Fibroblast of pulmonary artery (primary cell): ENCODE measurements at places on chromosomes 4 and X.

- DNase-seq: no peak
Measured at GRCh38 chr4:139767168-139767567, 101.5 kb downstream of the MGST2 start.

- peak; percentile 40 for DNase-seq
Measured at GRCh38 chr4:168304744-168305459, 13.7 kb downstream of the DDX60 start.

DNA sequence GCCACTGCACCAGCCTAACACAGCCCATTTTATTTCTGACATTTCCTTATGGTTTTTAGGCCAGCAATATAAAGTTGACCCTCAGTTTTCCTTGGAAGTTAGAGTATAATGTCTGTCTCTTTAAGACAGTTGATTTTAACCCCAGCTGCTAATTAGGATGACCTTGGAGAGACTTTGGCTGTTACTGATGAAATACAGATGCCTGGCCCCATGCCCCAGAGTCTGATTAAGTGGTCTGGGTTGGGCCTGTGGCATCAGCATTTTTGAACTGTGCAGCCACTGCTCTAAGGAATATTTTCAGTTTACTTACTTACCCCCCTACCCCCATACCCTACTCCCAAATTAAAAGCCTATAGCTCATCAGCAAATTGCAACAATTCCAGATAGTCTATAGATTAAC, 85.8 kb downstream of the DCLK2 start:
- no peak for DNase-seq

DNA sequence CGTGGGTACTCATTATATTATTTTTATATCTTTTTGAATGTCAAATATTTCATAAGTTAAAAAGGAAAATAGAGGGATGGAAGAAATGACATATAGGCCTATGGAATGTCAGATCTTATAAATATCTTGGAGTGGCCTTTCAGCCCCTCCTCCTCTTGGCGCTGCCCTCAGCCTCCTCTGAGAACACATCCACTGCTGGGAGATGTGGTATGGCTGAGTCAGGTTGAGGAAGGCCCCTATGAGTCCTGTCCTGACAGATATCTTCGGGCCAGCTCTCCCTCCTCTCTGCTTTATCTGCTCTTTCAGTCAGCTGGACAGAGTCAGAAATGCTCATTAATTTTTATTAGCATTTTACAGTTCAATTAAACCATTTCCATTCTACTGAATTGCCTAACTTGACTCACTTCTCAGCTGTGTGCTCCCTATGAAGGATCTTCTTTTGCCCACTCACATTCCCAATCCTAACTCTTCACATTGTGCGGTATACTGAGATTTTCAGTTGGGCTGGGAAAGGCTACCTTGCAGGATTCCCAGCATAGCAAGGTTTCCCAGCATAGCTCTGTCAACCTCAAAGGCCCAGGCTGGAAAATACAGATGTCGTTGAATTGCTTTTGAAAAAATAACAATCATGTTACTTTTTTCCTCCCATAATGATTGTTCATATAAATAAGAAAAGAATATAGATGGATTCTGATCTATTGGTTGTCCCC, 128.0 kb downstream of the ARHGEF9 start:
- DNase-seq: peak; percentile 64

GRCh38 chr4:36218121-36218520, 26.2 kb downstream of the ARAP2 start:
- no peak for DNase-seq

- no peak for DNase-seq
Measured at GRCh38 chr4:76993787-76994641, 44.5 kb downstream of the SEPTIN11 start.

GRCh38 chr4:5941601-5942000, 48.7 kb upstream of the CRMP1 start:
- DNase-seq: no peak

GRCh38 chr4:9984621-9985020, 36.7 kb downstream of the SLC2A9 start:
- DNase-seq: no peak

DNA sequence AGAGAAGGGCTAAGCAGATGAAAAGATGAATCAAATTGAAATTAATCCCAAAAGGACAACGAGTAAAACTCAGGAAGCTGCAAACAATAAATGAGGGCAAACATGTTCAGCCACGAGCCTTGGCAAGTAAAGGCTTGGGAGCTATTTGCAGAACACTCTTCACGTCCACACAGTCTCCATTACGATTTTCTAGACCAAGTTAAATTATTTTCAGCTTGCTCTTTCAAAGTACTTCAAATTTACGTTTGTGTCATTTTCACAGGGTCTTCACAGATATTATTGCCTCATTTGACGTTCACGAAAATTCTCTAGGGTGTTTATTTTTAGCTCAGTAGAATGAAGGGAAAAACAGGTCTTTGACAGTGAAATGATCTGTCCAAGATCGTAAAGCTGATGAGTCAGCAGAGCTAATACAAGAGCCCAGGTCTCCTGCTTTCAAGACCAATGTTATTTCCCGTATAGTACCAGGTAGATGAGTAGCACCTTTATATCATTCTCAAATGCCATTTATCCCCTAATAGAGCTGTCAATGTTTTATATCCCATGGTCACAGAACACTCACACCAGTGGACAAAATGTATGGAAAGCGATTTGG, 20.9 kb downstream of the KLB start:
- no peak for DNase-seq

DNA sequence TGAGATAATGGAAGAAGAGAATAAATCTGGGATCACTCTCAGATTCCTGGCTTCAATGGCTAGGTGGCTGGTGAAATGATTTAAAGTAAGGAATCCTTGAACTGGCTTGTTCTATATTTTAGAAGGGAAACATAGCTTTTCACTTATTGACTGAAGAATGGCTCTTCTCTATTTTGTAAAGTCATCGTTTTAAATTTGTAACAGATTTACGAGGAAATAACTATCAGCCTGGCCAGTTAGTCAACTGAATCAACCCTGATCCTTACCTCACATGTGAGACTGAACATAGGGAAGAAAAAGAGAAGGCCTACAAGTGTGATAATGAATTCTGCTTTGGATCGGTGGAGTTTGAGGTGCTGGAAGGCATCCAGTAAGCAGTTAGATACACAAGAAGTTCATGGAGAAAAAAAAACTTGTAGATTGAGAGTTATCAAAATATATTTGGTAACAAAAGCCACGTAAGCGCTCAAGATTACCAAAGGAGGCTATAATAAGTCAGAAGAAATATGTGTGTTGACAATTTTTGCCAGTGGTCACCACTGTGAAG, 12.0 kb downstream of the AREG start:
- DNase-seq: peak; percentile 56

DNA sequence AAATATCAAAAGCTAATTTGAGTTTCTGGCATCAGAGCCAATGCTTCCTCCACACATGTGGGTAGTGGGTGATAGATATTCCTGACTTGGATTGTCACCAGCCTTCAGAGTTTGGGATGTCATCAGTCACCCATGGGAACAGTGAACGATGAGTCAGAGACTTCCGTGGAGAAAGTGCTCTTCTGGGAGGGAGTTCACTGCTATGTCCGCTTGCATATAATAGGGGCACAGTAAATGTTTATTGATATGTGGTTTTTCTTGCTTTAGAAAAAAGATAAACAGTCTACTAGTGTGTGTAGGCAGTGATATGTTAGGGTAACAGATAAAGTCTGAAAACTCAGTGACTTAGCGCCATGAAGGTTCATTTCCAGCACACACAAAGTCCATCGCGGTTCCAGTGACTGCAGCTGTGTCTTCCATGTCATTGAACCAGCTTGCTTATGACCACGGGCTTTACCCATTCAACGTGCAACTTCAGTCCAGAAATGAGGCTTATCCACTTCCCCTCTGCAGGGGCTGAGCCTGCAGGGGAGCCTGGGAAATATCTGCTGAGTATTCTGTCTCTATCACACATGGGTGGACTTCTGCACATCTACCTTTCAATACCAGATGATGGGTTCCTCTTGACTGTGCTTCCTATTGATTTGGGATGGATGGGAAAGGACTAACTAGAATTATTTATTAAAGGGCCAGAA, 87.7 kb upstream of the WWC2 start:
- DNase-seq: peak; percentile 2

DNA sequence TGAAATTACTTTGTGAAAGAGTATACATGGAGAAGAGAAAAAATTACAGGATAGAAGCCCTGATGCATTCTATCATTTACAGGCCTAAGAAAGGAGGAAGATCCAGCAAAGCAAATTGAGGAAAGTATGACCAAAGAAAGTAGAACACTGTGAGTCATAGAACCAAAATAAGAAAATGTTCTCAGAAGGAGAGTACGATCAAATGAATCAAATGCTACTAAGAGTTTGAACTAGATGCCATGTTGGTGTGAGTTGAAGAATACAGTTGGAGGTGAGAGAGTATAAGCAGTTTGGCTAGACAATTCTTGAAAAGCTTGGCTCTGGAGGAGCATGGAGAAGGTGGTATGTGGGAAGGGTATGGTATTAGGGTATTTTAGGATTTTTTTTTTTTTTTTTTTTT, 161.8 kb downstream of the RPA4 start:
- no peak for DNase-seq

DNA sequence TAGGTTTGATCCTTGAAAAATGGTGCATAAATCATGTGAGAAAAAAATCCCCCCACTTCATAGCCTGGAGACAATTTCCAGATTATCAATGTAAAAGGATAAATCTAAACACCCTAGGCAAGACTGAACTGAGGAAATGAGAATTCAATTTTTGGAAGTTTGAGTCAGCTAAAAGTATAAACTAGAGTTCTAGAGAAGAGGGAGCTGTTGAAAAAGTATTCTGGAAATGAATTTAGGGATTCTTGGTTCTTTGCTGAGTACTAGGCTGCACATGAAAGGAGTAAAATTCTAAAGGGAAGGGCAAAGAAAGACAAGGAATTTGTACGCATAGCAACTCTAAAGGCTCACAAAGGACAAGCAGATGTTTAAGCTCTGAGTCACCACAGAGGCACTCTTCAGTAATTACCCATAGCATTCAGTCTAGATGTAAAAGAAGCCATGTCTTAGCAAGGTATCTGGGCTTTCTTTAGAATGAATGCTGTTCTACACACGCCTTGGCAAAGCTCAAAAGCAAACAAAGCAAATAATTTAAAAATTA, 896.5 kb downstream of the PDHA2 start:
- DNase-seq: peak; percentile 82

- no peak for DNase-seq
Measured at GRCh38 chrX:19613645-19614323, 98.5 kb upstream of the MAP3K15 start.

DNA sequence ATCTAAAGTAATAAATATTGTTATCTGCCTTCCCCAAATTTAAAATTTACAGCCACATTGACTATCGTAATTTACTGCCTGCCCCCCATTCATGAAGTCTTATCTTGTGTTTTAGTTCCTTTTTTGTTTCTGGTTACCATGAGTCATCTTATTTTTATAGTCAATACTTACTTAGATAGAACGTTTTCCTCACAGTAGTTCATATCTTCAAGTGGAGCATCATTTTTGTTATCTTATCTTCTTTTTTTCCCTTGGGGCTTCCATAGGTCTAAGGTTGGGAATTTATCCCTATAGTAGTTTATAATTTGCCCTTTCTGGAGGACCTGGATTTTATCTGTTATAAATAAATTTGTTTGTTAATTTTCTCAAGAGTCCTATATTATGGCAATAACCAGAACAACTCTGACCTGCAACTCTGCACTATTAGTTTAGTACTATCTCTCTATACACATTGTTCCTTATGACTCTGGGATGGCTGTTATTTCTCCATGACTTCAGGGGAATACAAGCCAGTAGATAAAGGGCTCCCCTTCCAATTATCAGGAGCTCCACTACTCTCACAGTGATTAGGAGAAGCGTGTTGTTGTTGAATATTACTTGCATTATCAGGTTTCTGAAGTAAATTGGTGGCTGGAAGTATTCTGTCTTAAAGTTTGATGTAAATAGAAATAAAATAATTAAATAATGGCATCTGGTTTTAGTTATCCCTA, 330.6 kb downstream of the GALNTL6 start:
- DNase-seq: no peak

DNA sequence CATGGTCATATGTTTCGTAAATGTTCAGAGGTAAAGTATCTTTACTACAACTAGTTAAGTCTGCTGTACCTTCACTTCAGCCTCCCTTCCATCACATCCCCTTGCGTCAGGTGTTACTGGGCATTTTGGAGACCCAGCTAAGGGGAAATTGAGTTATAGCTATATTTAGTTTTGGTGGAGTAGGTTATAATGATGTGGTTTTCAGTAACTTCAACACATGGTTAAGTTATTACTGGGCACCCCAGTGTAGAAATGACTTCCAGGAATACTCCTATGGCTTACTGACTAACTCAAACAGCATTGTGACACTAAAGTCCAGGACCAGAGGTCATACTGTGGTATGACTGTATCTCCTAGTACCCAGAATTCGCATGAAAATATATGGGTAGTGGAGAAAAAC, 23.4 kb upstream of the ACSL1 start:
- no peak for DNase-seq

DNA sequence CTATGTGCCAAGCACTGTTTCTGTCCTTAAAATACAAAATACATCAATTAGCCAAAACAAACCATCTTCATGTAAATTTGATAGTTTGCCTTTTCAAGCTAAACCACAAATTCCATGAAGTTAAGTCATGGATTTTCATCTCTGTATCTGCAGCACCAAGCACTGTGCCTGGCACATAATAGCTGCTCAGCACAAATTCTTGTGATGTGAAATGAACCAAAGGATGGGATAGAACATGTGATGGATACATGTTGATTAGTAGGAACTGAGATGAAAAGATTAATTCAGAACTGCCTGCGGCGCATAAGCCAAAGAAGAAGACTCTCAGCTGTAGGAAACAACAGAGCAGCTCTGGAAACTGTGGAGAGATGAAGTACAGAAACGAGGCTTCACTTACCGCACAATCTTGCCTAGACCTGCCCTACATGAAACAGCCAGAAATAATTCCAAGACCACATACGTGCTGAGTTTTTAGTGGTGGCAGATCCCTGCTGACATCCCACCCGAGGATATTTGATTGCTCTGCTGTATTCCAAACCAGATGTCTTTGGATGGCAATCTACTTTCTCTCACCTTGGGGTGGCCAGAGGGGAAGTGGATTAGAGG, 40.9 kb upstream of the DCLK2 start:
- DNase-seq: no peak

GRCh38 chr4:77990904-77991358, 66.2 kb upstream of the FRAS1 start:
- no peak for DNase-seq

GRCh38 chrX:151722241-151722846, 6.5 kb downstream of the FATE1 start:
- peak; percentile 17 for DNase-seq

GRCh38 chr4:27094224-27094623, 233.6 kb downstream of the STIM2 start:
- no peak for DNase-seq

GRCh38 chr4:185039508-185040273, 21.4 kb downstream of the HELT start:
- DNase-seq: peak; percentile 81
